Stimulated activated CD4-positive, alpha-beta T cell treated with anti-CD3 and anti-CD28 coated beads, Interleukin-1b, Interleukin-23, amount 100 ng/mL, for 24 hours (primary cell): ENCODE measurements at places on chromosomes 6 and 20.
A peak's percentile ranks its signal among the peaks of the same experiment; 100 is the strongest.

DNA sequence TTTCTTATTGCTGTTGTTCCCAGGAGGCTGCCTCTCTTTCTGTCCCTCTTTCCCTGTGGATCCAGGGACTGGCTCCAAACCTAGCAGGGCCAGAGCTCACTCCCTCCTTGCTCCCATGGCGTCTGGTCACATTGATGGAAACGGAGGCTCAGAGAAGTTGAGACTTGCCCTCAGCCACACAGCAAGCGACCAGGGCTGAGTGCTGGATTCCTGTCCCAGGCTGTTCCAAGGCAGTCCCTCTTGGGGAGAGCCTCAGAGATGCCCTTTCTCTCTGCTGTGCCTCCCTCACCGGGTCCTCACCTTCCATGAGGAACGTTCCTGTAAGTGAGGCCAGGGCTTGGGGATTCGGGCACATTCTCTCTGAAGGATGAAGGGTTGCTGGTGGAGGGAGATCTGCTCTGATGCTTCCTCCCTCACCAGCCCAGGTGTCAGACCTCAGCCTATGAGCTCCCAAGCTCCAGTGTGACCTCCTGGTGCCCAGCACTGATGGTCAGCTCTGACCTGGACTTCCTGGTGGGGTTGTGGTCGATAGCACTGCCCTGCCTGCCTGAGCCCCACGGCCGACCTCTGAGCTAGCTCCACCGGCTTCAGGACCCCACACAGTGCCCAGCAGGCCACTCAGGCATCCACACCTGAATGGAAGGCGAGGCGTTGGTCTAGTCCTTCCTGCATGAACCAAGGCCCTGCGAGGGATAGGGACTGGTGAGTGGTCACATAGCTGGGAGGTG is 26.8 kb downstream of the SUN5 start:
- no peak for DNase-seq

- DNase-seq = peak; percentile 11
These were observed 75.7 kb downstream of the SYNJ2 start for GRCh38 chr6:158057213-158057987.

GRCh38 chr20:10670501-10671220 is 3.1 kb downstream of the JAG1 start:
- no peak for DNase-seq

GRCh38 chr6:5054245-5054873 is 30.8 kb upstream of the PPP1R3G start:
- no peak for DNase-seq

DNA sequence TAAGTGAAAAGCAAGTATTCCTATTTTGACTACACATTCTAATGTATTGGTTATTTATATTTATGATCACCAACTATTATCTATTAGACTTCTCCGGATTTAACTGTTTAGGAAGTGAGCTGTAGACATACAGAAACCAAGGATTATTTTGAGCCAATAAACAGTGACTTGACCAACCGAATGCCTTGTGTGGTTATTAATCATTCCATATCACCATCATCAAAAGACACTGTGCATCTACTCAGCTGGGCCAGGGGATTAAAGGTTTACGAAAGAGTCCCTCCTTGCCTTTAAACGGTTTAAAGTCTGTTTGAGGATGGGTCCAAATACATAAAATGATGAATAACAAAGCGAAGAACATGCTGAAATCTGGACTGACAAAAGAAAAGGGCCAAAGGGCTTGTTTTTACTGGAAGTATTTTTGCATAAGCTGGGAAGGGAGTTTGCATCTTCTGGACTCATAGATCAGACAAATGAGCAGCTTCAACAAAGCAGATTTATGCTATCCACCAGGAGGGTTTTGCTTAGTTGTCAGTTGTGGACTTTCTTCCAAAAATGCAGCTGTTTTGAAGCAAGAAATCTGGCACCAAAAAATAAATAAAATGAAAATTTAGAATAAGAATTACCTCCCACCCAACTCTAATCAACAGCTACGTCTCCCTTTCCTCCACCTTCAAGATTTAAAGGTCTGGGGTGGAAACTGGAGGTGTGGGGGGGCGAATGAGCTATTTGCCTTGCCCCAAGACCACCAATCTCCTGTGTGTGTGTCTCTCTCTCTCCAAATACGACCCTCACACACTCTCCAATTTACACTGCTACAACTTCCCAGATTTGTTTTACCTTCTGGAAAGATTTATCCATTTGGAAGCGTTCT is 33.6 kb upstream of the ID4 start:
- DNase-seq = no peak

DNA sequence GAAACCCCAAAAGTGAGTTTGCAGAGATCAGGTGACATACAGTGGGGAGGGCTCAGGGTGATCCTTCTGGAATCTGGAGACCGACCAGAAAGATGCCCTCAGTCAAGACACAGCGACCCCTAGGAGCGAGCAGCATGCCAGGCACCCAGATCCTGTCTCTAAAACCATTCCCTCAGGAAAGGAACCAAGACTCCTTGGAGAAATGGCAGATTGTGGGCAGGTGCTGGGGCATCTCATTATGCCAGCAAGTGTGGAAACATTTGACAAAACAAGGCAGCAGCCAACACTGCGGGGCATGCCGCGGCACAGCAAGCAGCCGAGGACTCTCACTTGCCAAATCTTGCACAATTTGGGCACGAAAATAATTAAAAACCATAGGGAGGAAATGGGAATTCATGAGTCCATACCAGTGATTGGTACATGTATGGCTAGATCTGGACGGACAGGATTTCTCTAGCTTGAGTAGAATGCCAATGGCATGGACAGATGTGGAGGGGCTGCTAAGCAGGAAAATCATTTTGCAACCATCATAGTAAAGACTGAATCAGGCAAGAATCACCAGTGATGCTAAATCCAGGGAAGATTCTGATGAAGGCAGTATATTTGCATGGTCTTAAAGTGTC is 76.9 kb downstream of the GINS1 start:
- no peak for DNase-seq
